ENCODE measurements at places on chromosomes 5 and 9.

- peak; percentile 28 for DNase-seq
Observed at GRCh38 chr5:133287500-133287899, 235.7 kb downstream of the HSPA4 start.

GRCh38 chr5:89457411-89458331, 574.7 kb upstream of the MEF2C start:
- DNase-seq = no peak

DNA sequence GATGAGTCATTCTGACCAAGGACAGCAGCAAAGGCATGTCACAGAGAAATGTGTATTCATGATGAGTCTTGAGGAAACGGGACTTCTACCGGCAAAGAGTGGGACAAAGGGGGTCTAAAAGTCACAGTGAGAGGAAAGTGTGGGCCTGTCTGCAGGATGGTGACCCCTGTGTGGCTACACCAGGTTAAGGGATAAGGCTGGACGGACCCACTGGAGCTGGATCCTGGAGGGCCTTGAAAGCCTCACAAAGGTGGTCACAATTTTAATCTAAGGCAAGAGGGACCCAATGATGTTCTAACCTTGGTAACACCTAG, 176.5 kb downstream of the CDK5RAP2 start:
- no peak for DNase-seq

DNA sequence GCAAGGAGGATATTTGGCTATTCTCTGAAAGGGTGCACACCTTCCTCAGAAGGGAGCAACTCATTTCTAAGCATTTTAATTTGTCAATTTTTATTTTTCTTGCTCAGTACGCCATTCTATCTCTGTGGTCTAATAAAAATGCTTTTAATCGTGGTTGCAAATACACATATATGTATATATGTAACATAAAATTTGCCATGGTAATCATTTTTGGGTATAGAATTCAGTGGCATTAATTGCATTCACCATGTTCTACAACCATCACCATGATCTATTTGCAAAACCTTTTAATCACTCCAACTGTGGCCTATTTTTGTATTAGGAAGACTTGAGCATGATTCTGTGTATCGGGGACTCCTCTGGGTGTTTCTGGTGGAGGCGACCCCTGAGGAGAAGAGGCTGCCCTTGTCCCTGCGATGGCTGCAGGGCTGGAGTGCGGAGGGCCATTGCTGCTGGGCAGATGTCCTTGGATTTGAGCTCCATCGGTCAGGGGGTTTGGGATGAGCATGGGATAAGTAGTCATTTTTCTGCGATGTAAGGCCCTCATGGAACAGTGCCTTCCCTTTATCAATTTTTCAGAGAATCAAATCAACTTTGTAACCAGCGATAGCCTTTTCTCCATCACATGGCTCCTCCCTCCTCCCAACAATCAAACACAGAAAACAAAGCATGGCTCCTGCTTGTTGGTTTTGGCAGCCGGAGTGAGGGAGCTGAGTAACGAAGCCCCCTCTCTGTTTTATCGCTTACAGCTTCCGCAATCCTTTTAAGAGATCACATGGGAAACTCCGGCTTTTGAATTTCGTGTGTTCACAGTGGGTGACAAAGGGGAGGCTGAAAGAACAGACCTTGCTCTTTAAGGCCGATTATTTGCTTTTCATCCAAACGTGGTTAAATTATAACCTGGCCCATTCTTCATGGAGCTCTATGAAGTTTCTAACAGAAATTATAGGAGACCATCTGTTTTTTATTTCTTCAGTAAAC, 187.3 kb downstream of the TENT4A start:
- DNase-seq = no peak

- no peak for DNase-seq
Observed at GRCh38 chr9:119924736-119925135, 555.5 kb upstream of the BRINP1 start.

Data from NT2/D1 (cell line).